Suprapubic skin (tissue), 4 donors: ENCODE measurements at places on chromosomes 5 and 9. TPM values are rescaled to one million over a fixed set of nuclear protein-coding genes. Genes with fewer than 3 reads are reported as not detected.

Gene OR1J1
- total RNA-seq = not detected

Gene AIF1L
- 28.7 TPM for total RNA-seq

Gene SH2D3C
- 8.9 TPM for total RNA-seq

Gene STX17
- total RNA-seq = 39.5 TPM
